ENCODE measurements at places on chromosomes 16 and 17. TPM values are rescaled to one million over a fixed set of nuclear protein-coding genes. Genes with fewer than 3 reads are reported as not detected.

KCNJ2 gene
- 4.8 TPM for total RNA-seq

WFDC1 gene
- 1.9 TPM for total RNA-seq

SPNS3 gene
- total RNA-seq, result 0.59 TPM

RDM1 gene
- total RNA-seq, result not detected

PDILT gene
- total RNA-seq, result not detected

MSLN gene
- total RNA-seq, result 13.0 TPM

MIEN1 gene
- total RNA-seq, result 48.7 TPM

SHCBP1 gene
- 1.8 TPM for total RNA-seq

OTOP3 gene
- not detected for total RNA-seq

SLC9A5 gene
- total RNA-seq, result 1.5 TPM

BAIAP3 gene
- total RNA-seq, result 0.99 TPM

MEIOB gene
- 0.21 TPM for total RNA-seq

CCL17 gene
- not detected for total RNA-seq

ITGB4 gene
- 18.9 TPM for total RNA-seq

PRSS21 gene
- not detected for total RNA-seq

PRSS27 gene
- total RNA-seq, result 0.65 TPM

DNA sequence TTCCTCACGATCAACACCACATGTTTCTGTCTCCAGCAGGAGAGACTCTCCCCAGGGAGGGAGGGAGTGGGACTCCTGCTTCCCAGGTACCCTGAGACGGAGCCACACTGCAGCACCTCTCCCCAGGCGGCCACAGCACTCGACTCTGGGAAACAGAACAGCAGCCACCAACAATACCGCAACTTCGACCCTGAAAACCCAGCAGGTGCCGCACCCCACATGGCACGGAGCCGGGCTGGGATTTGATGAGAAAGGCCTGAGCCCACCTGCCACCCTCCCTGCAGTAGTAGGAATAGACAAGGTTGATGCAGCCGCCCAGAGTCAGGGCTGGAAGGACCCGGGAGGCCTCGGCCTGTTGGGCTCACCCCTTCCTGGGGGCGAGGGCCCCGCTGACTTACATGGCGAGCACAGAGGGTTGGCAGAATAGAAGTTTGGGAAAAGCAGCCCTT lies 14.4 kb downstream of the GALNS start:
- DNase-seq, result no peak

DNA sequence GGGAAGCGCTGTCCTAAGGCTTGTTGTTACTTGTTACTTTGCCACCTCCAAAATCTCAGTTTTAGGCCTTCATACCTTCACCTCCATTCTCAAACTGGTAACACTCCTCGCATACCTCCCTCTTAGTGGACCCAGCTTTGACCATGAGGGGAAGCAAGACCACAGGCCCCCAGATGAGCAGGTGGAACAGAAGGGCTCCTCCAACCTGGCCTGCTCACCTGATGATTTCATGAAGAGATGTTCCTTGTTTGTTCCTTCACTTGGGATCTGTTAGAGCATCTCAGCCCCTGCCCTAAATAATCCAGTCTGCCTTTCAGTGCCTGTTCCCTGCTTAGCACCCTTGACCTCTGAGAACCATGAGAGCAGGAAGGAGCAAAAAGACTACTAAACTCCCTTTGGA lies 28.7 kb downstream of the DHX38 start:
- no peak for DNase-seq

GRCh38 chr17:13792314-13792713 lies 190.6 kb upstream of the HS3ST3A1 start:
- no peak for DNase-seq

GRCh38 chr16:50688867-50689266 lies 4.5 kb upstream of the NOD2 start:
- DNase-seq, result no peak

GRCh38 chr17:14737984-14738651 lies 437.2 kb downstream of the HS3ST3B1 start:
- DNase-seq, result peak; percentile 64

- no peak for DNase-seq
Measured at GRCh38 chr16:75322740-75323139, 71.3 kb upstream of the BCAR1 start.

GRCh38 chr17:78034429-78035091 lies 76.1 kb downstream of the TNRC6C start:
- no peak for DNase-seq

GRCh38 chr17:43994272-43995149 lies 9.9 kb upstream of the NAGS start:
- DNase-seq, result peak; percentile 80

- no peak for DNase-seq
Measured at GRCh38 chr17:68576811-68577496, 24.2 kb downstream of the FAM20A start.

GRCh38 chr17:57498443-57498842 lies 242.1 kb downstream of the MSI2 start:
- DNase-seq, result no peak

DNA sequence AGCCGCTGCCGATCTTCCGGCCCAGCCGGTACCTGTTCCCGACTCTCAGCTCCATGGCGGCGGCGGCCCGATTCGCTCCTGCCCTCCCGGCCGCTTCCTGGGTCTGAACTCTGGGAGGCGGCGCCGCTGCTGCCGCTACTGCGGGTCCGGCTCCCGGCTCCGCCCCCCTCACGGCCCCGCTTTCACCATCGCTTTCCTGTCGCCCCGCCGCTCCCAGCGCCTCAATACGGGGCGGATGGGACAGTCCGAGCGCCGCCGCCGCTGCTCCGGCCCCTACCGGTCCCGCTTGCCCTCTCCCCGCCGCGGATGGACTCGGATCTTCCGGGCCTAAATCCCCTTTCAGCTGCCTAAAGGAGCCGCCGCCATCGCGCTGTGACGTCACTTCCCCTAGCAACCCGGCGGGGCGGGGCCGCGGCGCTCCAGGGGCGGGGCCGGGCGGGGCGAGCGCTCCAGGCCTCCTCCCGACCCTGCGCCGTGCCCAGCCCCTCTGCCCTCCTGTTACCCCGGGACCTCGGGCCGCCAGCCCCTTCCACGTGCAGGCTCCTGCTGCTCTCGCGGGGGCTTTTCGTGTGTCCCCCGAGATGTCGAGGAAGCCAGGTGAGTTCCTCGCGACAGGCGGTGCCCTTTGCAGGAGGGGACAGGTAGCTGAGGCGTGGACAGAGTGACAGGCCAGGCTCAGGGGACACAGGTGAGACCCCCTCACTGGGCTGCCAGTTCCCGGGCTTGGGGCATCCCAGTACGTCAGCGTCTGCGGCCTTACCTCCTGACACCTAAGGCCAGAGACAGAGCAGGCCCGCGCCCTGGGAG lies at the start of gene CSNK1D:
Gene CSNK1D, minus strand, starts transcription at position 374 of the 807 bp plus-strand sequence. Its CDS starts 319 bp downstream, at position 55.
- peak; percentile 94 for DNase-seq

DNA sequence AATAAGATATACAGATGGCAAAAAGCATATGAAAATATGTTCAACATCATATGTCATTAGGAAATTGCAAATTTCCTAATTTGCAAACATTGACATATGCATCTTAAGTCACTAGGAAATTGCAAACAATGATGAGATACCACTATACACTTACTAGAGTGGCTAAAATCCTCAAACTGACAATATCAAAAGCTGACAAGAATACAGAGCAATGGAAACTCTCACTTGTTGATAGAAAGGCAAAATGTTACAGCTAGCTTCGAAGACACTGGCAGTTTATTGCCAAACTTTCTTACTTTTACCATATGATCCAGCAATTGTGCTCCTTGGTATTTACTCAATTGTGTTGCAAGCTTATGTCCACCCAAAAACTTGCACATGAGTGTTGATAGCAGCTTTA lies 5.0 kb upstream of the IL4R start:
- DNase-seq, result no peak

DNA sequence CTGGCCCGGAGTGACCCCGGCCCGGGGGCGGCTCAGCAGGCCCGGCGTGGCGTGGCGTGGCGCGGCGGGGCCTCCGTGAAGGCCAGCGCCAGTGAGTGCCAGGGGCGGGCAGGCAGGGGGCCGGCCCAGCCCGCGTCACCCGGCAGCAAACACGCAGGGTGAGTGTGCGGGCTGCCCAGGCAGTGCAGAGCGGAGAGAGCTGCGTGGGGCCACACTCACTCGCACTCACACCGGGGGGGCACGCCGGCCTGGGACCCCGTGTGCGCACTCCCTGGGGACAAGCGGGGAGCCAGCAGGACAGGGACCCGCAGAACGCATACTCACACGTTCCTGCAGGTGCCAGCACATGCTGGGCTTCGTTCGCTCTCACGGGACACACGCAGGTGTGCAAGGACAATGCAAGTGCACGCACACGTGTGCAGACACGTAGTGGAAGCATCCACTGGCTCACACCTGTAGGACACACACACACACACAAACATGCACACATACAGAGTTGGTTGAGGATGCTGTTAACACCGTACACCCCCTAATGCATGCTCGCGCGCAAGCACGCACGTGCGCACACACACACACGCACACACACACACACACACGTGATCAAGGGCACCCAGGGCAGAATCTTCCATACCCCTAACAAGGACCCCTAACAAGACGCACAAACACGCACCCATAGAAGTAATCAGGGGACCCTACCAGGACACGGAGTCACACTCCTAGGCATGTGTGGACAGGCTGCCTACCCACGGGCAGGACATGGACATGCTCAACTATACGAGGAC lies 7.7 kb downstream of the USP6 start:
- DNase-seq, result no peak

GRCh38 chr17:79619636-79620206 lies 8.9 kb upstream of the RBFOX3 start:
- DNase-seq, result peak; percentile 7

GRCh38 chr17:52383493-52384100 lies 225.1 kb upstream of the CA10 start:
- peak; percentile 41 for DNase-seq

- peak; percentile 90 for DNase-seq
Measured at GRCh38 chr17:78383725-78384471, 5.4 kb downstream of the PGS1 start.

- no peak for DNase-seq
Measured at GRCh38 chr17:71725811-71726210, 395.0 kb upstream of the SOX9 start.

DNA sequence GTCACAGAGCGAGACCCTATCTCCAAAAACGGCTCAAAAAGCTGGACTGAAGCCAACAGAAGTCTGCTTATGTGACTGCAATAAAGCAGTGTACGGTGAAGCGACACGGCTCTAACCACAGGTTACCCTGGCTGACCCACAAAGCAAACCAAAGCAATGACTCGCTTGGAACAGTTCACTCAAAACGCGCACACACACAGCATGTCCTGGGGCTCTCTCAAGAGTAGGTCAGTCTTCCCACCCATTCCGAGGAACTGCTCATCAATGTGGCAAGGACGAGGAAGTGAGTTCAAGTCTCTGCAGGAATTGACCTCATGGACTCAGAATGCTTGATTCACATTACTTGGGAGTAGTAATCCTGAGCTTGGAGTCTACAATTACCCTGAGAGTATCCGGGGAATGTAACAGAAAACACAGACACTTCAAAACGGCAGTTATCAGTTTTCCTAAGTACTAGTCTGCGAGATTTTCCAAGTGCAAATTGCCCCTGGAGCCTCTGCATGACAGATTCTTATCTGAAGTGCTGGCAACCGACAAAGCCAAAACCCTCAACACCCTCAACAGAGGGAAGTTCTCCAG lies 25.4 kb downstream of the PELP1 start:
- DNase-seq, result no peak
